ENCODE measurements at places on chromosomes 16 and 17.

- peak; percentile 98 for DNase-seq
These were observed 51.7 kb downstream of the NXN start for GRCh38 chr17:927611-928461.

DNA sequence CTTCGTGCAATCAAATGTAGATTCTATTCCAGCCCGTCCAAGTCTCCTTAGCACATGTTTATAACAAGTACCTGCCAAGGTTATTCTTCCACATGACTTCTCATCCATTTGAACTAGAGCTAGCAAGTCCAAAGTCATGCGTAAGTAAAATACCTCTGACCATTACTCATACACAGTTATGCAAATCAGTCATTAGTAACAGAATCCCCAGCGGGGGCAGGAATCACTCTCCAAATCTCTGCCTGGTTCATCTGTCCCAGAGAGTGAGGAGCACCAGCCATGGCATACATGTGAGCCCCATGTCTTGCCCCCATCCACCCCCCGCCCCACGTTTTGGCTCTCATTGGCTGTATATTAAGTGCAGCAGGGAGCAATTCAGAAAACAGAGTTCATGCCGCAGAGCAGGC is 27.7 kb downstream of the SRL start:
- peak; percentile 89 for DNase-seq

DNA sequence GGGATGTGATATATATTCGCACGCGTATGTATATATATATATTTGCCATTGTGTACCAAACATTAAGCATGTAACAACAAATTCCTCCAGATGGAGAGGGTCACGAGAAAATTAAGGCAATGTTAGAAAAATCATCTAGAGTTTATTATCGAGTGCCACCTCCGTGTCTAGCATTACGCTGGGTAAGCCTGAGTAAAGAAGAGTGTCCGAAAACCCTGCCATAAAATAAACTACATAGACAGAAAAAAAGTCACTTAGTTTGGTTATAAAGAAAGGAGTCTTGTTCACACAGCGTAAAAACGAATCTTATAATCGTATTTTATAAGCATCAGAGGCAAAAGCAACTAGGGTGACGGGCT is 644 bp upstream of the RHOT1 start:
- no peak for DNase-seq

DNA sequence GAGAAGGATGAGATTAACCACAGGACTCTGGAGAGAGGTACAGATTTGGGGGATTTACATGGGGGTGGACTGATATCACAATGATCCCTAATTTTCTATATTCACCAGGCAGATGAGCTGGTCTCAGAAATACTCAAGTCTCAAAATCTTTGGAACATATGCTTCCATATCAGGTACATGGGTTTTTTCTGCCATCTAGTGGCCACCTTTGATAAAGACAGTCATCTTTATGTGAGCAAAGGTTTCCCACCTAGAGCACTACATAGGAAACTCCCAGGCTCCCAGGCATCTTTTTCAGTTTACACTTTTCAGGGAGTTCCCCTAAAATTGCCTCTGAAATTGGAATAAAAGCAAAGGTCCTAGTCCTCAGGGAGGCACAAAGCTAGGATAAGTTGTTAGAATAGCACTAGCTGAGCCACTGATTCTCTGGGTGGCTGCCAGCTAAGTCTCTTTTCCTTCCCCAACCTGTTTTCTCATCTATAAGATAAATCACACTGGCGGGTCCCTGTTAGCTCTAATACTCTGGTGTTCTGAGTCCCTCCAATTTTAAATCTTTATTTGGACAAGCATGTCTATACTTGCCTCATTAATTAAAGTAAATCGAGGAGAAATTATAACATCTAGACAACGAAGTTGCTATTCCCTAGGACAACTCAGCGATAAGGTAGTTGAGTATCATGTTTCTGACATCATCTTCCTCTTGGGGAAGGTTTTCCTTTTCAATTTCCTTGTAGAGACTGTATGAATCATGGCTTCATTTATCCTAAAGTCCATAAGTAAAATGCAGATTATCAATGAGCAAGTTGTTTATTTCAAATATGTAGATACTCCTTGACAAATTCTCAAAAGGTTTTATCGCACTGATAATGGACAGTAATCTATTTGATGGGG is 19.0 kb upstream of the MON1B start:
- peak; percentile 53 for DNase-seq

- DNase-seq = no peak
These were observed 88.4 kb downstream of the CHD9NB start for GRCh38 chr16:52964290-52964689.

GRCh38 chr17:37752482-37752881 is 7.6 kb upstream of the HNF1B start:
- peak; percentile 71 for DNase-seq

DNA sequence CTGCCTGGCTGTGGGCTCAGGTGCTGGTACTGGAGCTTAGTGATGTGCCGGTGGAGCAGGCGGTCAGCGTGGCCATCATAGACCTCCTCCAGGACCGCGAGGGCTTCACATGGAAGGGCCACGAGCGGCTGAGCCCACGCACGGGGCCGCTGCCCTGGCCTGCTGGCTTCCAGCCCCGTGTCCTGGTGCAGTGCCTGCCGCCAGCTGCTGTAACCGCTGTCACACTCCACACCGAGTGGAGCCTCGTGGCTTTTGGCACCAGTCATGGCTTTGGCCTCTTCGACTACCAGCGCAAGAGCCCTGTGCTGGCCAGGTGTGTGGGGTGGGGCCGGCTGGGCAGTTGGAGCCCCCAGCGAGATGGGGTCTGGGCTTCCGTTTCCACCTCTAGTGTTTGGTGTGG is 12.0 kb downstream of the LLGL1 start:
- no peak for DNase-seq
